HEK293T (cell line): ENCODE measurements at places on chromosomes 3 and 15.

GRCh38 chr15:100986158-100986896 is 67.2 kb downstream of the LRRK1 start:
- DNase-seq: no peak

GRCh38 chr3:160225176-160226025 is at the start of gene C3orf80:
TSS of gene C3orf80 (plus strand) at chr3:160225422. CDS start at chr3:160225636, 214 bp downstream.
- DNase-seq: peak; percentile 77

- DNase-seq: no peak
Measured at GRCh38 chr3:160372780-160373179, 26.2 kb downstream of the IFT80 start.

DNA sequence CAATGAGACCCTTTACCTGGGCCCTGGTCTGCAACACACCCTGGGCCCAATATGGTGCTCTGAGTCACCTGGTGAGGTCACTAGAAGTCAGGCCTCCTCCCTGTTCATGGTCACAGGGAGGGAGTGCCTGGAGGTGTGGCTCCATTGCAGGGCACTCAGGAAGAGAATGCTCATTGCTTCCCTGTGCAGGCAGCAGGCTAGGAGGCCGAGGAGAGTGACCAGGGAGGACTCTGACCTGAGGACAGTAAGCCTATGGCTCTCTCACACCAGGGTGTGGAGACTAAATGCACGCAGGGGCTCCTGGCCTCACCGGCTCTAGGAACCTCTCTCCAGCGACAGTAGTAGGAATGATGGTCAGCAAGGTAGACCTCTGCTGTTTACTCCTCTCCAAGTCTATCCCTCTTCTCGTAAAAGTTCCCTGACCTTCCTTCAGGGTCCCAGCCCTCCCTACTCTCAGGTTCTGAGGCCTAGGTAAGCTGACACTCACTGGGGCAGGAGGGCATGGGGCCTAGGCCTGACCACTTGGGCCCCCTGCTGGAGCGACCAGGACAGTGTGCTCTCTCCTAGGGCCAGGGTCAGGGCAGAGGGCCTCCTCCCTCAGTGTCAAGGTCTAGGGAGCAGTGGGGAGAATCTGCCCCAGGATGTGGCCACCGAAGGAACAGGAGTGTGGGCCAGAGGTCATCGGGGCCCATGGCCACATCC is 9.6 kb upstream of the SLCO2A1 start:
- no peak for DNase-seq

GRCh38 chr15:93553167-93553935 is 464.3 kb upstream of the RGMA start:
- DNase-seq: no peak

- no peak for DNase-seq
Measured at GRCh38 chr3:150239766-150240165, 168.3 kb upstream of the TSC22D2 start.

DNA sequence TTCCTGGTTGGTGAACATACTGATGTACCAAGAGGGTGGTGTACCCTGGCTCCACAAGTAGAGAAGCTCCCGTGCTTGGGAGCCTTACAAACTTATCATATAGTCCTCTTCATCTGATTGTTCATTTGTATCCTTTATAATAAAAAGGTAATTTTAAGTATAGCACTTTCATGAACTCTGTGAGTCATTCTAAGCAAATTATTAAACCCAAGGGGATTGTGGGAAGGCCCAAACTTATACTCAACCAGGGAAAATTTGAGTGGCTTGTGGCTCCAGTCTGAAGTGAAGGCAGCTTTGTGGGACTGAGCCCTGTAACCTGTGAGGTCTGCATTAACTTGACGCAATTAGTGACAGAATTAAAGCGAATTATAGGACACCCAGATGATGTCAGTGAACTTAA is 29.0 kb downstream of the TTBK2 start:
- no peak for DNase-seq

DNA sequence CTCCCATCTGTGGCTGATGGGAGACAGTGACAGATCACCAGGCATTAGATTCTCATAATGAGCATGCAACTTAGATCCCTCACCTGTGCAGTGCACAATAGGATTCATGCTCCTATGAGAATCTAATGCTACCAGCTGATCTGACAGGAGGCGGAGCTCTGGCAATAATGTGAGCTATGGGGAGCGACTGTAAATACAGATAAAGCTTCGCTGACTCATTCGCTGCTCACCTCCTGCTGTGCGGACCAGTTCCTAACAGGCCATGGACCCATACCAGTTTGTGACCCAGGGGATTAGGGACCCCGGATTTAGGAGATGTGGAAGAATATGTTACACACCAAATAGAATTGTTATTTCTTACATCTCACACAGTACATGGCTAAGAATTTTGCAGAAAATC is 6.7 kb downstream of the ARGFX start:
- no peak for DNase-seq
